ENCODE measurements at places on chromosomes 3 and 15.
A peak's percentile ranks its signal among the peaks of the same experiment; 100 is the strongest.

DNA sequence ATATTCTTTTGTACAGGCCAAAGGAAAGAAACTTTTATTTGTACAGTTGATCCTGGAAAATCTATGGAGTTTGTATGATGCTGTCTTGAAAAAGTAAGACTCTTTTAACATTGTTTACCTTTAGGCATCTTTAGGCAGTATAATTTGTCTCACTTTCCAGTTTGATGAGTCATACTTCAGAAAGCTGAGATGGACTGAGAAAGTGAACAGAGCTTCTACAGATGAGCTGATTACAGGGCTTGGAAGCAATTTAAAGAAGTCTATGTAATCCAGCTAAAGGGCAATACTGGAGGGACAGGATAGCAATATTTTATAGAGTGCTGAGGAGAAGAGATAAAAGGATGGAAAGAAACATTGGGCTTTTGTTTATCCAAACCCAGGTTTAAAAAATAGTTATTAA, 123.5 kb upstream of the GOLGA6L4 start:
- no peak for DNase-seq

DNA sequence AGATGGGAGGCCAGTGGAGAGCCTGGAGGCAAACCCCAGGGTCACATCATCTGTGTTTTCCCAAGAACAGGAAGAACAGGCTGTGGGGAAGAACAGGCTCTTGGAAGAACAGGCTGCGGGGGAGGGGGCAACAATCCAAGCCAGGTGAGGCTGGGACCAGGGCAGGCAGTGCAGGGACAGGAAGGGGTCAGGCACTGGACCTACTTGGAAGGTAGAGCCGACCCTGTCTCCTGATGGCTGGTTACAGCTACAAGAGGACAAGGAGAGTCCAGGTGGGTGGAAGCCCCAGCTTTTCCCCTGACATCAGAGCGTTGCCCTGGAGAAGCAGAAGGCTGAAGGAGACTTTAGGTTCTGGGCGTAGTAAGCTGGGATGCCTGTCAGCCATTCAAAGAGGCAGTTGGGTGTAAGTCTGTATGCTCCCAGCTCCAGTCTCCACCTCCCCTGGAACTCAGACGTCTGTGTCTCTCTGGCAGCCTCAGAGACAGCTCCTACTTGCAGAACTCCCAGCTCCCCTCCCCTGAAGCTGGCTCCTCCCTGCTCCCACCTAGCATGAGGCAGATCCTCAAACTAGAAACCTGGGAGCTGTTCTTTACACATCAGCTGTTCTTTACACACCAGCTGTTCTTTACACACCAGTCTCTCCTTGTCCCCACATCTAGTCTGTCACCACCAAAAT, 130.9 kb downstream of the DNAJB8 start:
- DNase-seq, result no peak

DNA sequence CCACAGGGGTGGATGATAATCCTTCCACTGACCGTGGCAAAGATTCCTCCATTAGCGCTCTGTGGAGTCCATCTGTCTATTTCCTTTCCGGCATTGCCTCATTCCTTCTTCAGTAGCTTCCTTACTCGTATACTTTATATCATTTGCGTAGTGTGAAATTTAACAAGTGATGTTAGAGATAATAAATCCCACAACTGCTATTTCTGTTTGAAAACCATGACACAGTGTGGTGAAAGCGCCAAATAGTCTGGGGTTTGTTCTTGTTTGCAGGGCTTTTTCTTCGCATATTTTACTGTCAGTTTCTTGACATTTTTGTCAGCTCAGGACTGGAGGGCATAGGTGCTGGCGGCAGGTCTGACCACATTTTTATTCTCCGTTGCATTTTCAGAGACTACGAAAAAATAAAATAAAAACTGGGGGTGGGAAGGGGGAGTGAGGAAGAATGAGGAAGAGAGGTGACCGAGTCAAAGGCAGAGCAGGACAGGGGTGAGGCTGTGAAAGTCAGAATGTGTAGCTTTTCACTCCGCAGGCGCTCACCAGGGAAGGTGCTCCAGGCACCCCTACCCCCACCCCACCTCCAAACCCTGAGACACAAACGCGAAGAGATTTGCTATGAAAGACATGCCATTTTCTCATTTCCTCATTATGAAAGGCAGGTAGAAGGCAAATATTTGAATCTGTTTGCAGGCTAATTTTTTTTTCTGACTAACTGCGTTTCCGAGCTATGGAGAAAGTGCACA, 965.0 kb downstream of the MCTP2 start:
- no peak for DNase-seq

- DNase-seq, result peak; percentile 80
Observed at GRCh38 chr3:138417559-138417982, 16.8 kb upstream of the ESYT3 start.

DNA sequence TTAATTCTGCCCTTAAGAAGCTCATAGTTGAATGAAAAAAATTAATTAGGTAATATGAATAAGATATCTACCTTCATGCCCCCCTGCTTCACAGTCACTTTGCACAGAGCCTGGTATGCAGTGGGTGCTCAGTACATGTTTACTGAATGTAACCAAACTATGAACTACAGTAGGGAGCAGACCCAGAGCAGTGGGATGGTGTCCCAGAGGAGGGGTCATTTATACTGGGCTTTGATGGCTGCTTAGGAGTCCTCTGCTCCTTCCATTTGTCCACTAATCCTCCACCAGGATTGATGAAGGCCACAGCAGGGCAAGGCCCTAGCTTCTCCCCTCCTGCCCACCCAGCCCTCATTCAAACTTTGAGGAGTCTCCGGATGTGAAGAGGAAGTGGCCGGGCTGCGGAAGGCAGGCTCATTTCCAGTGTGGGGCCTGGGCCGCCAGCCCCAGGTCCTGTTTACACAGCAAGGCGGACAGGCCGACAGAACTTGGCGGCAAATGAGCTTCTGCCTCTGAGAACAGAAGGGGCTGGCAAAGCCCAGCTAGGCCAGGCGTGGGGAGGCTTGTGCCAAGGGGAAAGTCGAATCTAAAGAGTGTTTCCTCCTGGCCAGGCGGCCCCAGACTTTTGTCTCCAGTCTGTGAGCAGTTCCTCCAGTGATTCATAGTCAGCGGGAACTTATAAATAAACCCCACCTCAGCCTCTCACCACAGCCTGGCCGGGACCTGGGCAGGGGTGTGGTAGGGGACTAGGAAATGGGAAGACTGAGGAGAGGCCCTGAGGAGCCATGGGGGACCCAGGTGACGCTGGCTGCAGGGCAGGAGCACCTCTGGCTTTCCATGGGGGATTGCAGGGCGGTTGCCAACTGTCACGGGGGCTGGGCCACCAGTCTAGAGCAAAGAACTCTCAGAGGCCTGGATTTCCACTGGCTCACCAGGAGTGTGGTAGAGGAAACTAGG, 51.6 kb upstream of the LCTL start:
- no peak for DNase-seq

- no peak for DNase-seq
Observed at GRCh38 chr15:83295417-83295816, 11.0 kb upstream of the BNC1 start.

GRCh38 chr3:120021523-120021922, 72.7 kb downstream of the GSK3B start:
- no peak for DNase-seq

GRCh38 chr3:40143283-40144090, 166.0 kb upstream of the EIF1B start:
- DNase-seq, result no peak

DNA sequence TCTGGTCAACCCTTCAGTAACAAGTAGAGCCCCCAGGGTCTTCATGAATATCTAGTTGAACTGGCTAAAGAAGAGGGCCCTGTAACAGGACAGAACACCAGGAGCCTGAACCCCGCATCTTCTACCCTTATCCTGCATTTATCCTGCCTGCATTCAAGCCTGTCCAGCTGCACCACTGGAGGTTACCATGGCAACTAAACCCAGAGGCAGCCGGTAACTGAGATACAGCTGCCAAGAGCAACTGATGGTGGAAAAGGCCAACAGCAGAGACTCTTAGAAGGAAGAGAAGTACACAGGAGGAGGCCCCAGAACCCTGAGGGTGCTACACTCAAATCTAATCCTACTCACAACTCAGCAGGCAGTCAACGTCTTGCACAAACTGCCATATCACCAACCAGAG, 3.7 kb upstream of the PRKAR2A start:
- DNase-seq, result no peak

- DNase-seq, result no peak
Observed at GRCh38 chr3:31399271-31399670, 133.5 kb upstream of the STT3B start.

DNA sequence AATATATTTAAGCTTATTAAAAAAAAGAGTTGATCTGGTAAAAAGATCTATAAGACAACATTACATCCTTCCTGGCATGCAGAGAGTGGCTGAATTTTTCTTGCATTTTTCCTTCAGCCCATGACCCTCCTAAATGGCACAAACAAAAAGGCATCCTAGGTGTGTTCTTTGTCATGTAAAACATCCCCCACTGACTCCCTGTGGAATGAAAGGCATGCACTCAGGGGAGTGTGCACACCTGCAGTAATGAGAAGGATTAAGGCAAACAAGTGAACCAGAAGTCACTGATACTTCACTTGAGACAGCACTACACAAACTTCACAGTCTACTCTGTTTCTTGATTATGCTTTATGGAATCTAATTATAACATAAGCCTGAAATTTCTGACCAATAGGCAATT, 195.0 kb downstream of the RBMS3 start:
- no peak for DNase-seq

DNA sequence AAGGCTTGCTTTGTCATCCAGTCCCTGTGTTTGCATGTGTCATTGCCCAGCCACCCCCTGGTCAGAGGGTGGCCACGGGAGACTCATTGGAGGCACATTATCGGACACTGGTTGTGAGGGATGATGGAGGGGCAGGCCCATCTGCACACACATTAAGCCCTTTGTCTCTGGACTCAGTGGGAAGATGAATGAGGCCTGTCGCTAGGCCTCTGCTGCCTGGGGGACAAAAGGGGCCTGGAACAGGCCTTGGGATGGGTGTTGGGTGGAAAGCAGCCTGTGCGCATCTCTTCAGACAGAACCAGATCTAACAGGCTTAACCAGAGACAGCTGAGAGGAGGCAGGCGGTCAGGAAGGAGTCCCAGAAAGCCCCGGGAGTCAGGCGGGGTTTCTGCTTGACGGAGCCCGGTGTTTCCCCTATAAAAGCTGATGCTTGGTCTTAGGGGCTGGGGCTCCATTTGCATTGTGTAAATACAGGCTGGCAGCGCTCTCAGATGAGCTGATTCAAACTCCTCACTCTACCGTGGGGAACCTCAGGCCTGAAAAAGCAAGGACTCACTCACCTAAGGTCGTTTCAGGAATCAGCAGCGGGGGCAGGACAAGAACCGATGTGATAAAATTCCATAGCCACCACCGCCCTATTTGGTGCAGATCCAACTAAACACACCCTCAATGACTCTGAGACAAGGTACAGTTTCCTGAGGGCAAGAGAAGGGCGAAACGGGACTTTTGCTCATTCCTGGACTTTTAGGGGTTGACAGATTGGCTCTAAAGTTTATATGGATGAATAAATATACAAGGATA, 17.1 kb upstream of the SKIC8 start:
- no peak for DNase-seq

DNA sequence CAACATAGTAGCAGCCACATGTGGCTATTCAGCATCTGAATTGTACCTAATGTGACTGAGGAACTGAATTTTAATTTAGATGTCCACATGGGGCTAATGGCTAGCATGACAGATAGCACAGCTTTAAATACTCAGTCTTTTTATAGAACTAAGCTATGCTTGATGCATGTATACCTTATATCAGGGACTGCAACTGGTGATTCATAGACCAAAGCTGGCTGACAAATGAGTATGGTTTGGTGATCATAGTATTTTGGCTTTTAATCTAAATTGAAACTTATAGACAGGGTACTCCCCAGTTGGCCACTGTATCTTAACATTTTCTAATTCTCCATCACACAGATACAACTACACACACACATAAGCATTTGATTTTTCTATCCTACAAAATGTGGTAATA, 83.6 kb downstream of the IGSF11 start:
- DNase-seq, result no peak

GRCh38 chr15:42146551-42147430, 9.6 kb downstream of the PLA2G4F start:
- DNase-seq, result peak; percentile 33

DNA sequence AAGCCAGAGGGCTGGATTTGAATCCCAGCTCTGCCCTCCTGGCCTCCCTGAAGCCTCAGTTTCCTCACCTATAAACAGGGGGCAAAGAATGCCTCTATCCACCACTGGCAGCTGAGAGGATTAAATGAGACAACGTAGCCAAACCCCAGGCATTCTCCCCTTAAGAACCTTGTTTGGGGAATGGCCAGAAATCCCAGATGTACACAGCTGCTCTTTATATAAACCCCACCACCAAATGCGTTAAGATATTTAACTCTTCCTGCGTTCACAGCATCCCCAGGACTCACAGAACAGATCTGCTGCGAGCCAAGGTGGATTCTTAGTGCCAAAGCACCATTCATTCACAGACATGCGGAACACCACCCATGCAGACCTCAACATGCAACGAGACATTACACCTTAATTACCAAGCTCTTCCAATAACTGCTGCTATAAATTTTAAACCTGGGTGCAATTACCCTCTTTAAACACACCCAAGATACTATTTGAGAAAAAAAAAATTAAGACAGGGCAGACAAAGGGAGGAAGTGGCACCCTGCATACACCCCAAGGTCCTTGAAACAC, 5.2 kb downstream of the TLE3 start:
- DNase-seq, result no peak

GRCh38 chr3:43148033-43148432, 42.2 kb upstream of the POMGNT2 start:
- DNase-seq, result no peak

DNA sequence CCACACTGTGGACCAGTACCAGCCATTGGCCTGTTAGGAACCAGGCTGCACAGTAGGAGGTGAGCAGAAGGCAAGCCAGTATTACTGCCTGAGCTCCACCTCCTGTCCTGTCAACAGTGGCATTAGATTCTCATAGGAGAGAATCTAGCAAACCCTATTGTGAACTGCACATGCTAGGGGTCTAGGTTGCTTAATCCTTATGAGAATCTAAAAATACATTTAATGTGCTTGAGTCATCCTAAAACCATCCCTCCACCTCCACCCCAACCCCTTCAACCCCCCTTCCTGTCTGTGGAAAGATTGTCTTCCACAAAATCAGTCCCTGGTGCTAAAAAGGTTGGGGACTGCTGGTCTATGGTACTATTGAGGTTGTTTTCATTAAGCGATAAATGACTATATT, 49.3 kb upstream of the KCNAB1 start:
- no peak for DNase-seq

DNA sequence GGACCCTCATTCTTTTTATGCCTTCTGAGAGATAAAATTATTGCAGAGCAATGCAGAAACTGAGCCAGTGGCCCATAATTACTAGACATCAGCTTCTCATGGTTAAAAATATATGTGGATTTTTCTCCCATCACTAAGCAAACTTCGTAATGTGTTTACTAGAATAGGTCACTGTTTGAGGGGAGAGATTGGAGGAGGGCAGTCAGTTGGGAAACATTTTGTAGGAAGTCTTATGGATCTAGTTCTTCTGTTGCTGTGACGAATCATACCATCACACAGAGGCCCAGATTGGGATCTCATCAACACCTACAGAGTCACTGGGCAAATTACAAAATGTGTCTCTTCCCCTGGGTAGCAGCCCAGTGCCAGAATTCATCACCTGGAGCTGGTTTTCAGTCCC, 81.4 kb downstream of the PDE8A start:
- DNase-seq, result no peak

GRCh38 chr15:74396146-74396438, 28.6 kb upstream of the CYP11A1 start:
- DNase-seq, result no peak

GRCh38 chr3:1348547-1348946, 255.7 kb downstream of the CNTN6 start:
- DNase-seq, result no peak
